ENCODE measurements at places on chromosomes 4 and X.
A peak's percentile ranks its signal among the peaks of the same experiment; 100 is the strongest.

DNA sequence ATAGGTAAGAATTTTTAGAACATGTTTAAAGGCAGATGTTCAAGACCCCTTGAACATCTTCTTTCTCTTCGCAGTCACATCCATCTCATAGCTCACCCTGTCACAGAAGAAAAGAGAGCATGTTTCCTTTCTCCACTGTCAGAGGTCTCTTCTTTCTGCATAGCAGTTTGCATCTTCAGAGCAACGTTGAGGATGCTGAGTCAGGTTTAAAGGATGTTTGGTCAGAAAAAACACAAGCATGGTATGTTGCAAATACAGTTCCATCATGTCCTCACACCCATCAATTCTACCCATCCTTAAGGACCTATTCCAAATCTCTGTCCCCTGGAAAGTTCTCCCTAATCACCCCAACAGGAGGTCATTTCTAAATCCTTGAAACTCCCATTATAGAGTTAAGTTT is 84.8 kb downstream of the STOX2 start:
- DNase-seq: no peak

- no peak for DNase-seq
These were observed 475.7 kb upstream of the SLIT2 start for GRCh38 chr4:19776021-19776459.

DNA sequence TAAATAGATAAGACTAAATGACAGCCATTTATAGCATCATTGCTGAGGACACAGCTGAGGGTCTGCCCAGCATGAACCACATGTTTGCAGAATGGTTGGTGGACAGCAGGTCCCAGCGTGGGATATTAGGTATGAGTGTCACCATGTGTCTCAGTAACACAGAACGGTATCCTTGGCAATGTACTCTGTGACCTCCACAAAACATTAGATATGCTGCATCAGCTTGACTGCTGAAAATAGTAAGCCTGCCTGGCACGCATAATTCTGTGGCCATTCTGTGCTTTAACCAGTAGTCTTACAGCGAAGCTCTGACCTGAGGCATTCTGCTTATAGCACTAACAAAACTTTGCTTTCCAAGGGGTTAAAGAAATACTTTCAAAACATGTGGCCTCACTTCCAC is 32.0 kb downstream of the LIMCH1 start:
- DNase-seq: no peak

DNA sequence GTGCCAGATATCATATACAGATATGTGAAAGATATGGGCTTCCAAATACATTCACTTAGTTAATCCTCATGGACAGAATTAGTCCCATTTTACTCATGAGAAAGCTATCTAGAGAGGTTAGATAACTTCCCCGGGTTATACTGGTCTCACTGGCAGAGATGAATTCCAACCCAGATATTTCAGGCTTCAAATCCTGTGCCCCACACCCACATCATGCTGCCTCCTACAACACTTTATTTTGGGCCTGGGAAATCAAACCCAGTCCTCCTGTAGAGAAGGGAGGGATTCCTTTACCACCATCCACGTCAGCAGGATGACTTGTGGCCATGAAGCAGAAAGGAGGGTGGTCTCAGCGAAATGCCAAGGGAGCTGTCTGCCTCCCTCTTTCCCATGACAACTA is 113.8 kb downstream of the ATP10D start:
- no peak for DNase-seq

GRCh38 chr4:16717266-16717970 is 181.0 kb downstream of the LDB2 start:
- no peak for DNase-seq

GRCh38 chr4:727576-727975 is 21.9 kb downstream of the PCGF3 start:
- DNase-seq: no peak

GRCh38 chr4:40949358-40950100 is 199.8 kb downstream of the NSUN7 start:
- no peak for DNase-seq

DNA sequence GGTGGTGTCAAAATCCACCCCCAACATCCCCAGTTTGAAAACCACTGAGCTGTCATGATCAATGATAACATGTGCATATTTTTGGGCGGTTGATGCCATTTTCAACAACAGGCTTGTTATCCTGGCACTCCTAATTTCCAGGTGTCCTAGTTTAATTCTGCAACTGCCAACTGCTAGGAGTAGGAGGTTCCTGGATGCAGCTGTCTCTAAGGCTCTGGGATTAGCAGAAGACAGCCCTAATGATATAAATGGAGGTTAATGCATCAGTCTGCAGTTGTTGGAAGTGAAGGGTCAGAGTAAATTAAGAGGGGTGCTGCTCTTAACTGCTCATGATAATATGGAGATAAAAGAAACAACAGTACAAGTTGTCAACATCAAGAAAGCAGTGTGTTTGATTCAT is 23.8 kb downstream of the ARFIP1 start:
- no peak for DNase-seq

DNA sequence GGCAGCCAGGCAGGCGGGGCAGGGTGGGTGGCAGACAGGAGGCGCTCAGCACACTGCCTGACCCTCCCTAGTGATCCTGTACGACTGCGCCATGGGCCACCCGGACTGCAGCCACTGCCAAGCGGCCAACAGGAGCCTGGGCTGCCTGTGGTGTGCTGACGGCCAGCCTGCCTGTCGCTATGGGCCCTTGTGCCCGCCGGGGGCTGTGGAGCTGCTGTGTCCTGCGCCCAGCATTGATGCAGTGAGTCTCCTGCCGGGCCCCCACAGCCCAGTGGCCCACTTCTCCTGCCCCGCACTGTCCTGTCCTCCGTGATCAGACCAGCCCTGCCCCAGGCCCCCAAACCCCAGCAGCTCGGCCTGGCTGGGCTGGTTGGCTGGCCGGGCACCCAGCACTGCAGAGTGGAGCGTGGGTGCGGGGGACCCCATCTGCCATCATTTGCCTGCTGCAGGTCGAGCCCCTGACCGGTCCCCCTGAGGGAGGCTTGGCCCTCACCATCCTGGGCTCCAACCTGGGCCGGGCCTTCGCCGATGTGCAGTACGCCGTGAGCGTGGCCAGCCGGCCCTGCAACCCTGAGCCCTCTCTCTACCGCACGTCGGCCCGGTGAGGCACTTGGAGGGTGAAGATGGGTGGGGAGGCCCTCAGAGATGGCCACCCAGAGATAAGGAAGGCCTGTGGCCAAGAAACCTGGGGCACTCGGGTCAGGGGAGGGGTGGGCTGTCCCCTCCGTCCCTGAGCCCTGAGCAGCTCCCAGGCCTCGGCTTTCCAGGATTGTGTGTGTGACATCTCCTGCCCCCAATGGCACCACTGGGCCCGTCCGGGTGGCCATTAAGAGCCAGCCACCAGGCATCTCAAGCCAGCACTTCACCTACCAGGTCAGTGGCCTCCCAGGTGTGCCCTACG is 7.6 kb downstream of the PLXNB3 start:
- no peak for DNase-seq

GRCh38 chrX:130896802-130897501 is 6.1 kb downstream of the ENOX2 start:
- DNase-seq: no peak

DNA sequence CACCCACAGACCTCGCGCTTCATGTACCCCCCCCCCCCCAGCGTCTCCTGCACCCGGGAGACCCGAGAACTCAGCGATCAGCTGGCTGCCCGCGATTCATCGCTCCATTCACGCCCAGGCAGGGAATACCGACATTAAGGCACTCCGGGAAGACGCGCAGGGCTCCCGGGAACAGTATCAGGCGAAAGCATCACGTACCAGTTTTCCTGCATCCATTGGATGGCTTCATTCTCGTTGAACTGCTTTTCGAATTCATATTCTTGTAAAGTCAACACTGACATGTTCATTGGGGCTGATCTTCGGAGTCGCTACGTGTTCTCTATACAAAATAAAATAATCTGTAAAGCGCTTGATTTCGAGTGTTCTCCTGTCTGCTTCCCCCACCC is 373 bp downstream of the ELOVL6 start:
- no peak for DNase-seq

- no peak for DNase-seq
These were observed 1.9 kb downstream of the GPM6A start for GRCh38 chr4:175810073-175810730.

- DNase-seq: no peak
These were observed 285.0 kb upstream of the AADAT start for GRCh38 chr4:170374770-170375169.

GRCh38 chr4:17636341-17636695 is 21.9 kb downstream of the MED28 start:
- no peak for DNase-seq

DNA sequence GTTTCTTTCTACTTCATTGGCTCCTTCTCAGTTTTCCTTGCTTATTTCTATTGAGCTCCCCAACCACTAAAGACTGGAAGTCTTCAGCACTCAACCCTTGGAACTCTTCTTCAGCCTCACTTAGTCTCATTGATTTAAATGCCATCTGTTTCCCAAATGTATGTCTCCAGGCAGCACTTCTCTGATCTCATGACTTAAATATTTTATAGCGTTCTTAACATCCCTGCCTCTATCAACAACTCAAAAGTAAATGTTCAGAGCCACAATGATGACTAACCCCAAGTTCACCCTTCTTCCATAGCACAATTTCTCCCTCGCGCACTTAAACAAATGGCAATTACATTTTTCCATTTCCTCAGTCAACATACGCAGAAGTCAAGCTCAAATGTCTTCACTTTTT is 1393.3 kb downstream of the ARAP2 start:
- DNase-seq: no peak

- DNase-seq: peak; percentile 74
These were observed 122.3 kb upstream of the TBL1X start for GRCh38 chrX:9342561-9343051.

- no peak for DNase-seq
These were observed 655.8 kb downstream of the ZNF674 start for GRCh38 chrX:45889471-45889870.

DNA sequence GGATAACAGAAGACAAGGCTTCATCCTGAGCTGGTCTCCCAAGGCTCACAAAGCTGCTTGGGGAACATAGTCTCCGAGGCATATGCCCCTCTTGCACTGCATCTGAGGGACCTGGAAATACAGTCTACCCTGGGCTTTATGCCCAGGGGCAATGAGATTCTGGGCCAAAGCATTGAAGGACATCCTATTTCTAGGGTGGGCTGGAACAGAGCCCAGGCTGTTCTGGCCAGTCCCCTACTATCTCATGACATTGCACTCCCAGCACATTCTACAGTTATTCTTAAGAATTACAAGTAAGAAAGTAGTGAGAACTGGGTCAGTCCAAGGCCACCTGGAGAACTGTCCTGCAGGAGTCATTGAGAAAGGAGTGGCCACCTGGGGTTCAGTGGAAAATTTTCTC is 107.6 kb downstream of the USP46 start:
- DNase-seq: no peak

DNA sequence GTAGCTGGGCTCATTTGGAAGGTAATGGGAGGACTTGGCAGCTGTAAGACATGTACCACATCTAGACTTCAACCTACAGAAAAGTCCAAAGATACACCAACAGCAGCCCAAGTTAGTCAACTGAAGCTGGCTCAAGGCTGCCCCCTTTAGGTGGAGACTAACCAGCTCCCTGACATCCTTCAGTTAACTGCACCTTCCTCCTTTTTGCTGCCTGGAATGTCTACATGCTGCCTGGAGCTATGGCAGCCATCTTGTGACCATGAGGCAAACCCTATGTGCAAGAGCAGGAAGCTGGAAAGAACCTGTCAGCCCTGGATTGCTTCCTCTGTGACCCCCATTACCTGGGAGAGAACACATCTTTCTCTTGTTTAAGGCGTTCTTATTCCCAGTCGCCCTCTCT is 25.8 kb downstream of the ARSD start:
- no peak for DNase-seq

DNA sequence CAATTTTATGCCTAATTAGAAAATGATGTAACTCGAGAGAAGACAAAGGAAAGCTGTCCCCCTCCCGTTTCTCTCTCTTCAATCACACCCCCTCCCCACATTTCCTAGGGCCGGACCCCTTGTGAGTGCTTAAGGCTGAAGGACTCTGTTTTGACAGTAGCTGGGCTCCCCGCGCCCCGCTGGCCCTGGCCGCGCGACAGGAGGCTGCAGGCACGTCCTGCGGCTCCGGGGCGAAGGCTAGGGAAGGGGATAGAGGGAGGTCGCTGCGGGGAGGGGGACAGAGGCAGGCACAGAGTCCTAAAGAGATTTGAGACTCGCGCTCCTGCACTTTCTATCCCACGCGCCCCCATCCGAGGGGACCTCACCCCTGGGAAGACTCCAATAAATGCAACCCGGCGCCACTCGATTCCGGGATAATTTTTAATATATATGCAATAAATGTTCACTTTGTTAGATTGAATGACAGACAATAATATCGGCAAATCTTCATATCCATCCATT is 56.2 kb upstream of the TMEM33 start:
- DNase-seq: no peak

- no peak for DNase-seq
These were observed 115.7 kb upstream of the PJA1 start for GRCh38 chrX:69280933-69281332.

- DNase-seq: peak; percentile 1
These were observed 1.2 kb upstream of the TAPT1 start for GRCh38 chr4:16227462-16227868.

GRCh38 chr4:2949782-2950125 is 13.5 kb downstream of the NOP14 start:
- no peak for DNase-seq

- DNase-seq: no peak
These were observed 4.5 kb upstream of the TREX2 start for GRCh38 chrX:153450114-153450948.

- DNase-seq: no peak
These were observed 738 bp upstream of the TSPAN5 start for GRCh38 chr4:98659106-98659592.

- DNase-seq: no peak
These were observed 108.0 kb downstream of the ITM2A start for GRCh38 chrX:79259073-79259689.

- DNase-seq: peak; percentile 0
These were observed at the start of gene BTC for GRCh38 chr4:74794382-74795010. TSS of gene BTC (minus strand) at chr4:74794523. CDS start at chr4:74794325, 198 bp downstream.
